ENCODE measurements at places on chromosomes 11 and 22.

- DNase-seq, result no peak
Measured at GRCh38 chr11:122100037-122100755, 15.8 kb downstream of the BLID start.

DNA sequence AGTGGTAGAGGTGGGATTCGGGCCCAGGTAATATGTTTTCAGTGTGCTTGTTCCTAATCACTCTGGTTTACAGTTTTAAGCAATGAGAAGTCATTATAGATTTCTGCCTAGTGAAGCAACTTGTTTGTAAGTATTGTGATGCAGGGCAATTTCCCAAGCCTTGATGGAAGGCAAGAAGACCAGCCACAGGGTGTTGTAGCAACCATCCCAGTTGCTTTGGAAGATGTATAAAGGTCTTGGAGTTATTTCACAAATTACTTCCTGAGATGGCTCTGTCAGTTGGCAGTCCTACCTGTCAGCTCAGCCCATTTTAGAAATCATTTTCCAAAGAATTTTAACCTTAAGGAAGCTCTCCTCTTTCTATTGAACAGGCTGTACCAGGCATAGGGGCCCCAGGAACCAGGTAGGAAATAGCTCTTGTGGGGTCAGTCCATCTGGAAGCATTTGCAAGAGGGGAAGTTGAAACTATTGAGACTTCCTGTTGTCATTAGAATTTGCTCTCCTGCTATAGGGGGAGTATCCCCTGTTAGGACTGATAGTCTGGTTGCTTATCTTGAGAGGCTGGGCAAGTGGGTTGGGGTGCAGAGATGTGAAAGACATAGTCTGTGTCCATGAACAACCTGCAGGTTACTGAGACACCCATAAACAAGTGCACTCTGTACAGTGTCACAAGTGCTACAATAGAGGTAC, 47.9 kb downstream of the STIM1 start:
- no peak for DNase-seq

- no peak for DNase-seq
Measured at GRCh38 chr11:8814209-8814922, 96.6 kb upstream of the AKIP1 start.

GRCh38 chr22:46078241-46079092, 71.9 kb upstream of the PPARA start:
- no peak for DNase-seq

GRCh38 chr11:44308256-44308922, 1.6 kb downstream of the ALX4 start:
- no peak for DNase-seq

Data from stimulated activated CD4-positive, alpha-beta T cell treated with anti-CD3 and anti-CD28 coated beads, Interleukin-12 subunit alpha, Interleukin-12 subunit beta, amount 100 ng/mL, for 48 hours (primary cell).